ENCODE measurements at places on chromosomes 1 and 21. TPM values are rescaled to one million over a fixed set of nuclear protein-coding genes. Genes with fewer than 3 reads are reported as not detected.

The ATP6V1G3 gene
- not detected for total RNA-seq

The HDGF gene
- total RNA-seq, result 70.6 TPM

The IL20 gene
- not detected for total RNA-seq

The TOMM20 gene
- total RNA-seq, result 165 TPM

The OR2T35 gene
- total RNA-seq, result not detected

The KCNT2 gene
- not detected for total RNA-seq

Measured in CD8-positive, alpha-beta T cell (primary cell).